WTC11 (cell line): ENCODE measurements at places on chromosomes 5 and 9.

DNA sequence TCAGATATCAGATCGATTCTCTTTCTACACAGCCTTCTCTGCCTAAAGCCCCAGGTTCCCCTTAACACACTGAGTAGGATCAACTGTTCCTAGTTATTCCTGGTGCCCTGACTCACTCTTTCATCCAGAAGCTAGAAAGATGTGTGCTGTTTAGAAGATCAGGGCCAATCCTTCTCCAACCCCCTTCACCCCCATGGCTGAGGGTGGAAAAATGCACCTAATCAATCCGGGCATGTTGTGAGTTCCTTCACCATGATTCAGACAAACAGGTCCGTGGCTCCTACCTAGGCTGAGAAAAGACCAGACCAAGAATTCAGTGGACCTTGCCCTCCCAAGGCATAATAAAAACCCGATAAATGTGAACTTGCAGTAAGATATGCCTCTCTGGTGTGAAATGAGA lies 85.4 kb upstream of the EQTN start:
- DNase-seq = no peak

DNA sequence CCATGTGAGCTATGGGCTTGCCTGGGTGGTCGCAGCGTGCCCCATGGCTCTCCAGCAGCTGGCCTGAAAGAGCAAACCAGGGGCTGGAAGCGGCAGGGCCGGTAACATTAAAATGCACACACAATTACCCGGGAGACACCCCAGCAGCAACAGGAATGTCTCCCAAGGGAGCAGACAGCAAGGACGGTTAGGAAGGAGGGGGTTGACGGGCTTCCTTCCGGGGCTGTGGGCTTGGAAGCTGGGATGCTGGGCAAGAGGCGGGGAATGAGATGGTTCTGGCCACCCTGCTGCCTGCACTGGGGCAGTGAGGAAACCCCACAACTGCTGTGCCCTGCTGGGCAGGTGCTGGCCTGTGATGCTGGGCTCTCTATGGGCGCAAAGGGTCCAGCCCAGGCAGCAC lies 71.8 kb upstream of the ADAMTS2 start:
- no peak for DNase-seq

- no peak for DNase-seq
Observed at GRCh38 chr9:102867488-102867887, 127.6 kb upstream of the CYLC2 start.

GRCh38 chr9:84146893-84147710 lies 166.5 kb downstream of the RMI1 start:
- no peak for DNase-seq
